ENCODE measurements at places on chromosomes 16 and 17.

GRCh38 chr17:68389041-68389440 is 68.3 kb downstream of the WIPI1 start:
- DNase-seq, result no peak

GRCh38 chr17:78127239-78127887 is 1.2 kb downstream of the TMC6 start:
- peak; percentile 69 for DNase-seq

DNA sequence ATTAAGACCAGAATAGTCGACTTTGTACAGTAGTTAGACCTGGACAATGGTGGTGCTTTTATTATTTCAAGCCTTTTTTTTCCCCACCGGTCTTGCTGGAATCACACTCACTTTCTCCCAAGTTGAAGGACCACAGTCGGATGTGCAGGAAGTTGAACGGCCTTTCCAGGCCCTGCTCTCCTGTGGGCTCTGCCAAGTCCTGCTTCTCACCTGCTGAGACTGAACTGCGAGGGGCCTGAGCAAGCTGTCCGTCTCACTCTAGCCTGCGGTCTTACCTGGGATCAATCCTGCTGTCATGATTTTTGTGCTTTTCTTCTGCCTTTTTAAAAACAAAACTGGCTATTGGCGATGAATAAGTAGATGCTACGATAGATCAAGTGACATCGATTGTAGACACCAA is 1.3 kb downstream of the TLCD3A start:
- no peak for DNase-seq

- no peak for DNase-seq
These were observed 389.5 kb downstream of the SLC39A11 start for GRCh38 chr17:72702998-72703397.

DNA sequence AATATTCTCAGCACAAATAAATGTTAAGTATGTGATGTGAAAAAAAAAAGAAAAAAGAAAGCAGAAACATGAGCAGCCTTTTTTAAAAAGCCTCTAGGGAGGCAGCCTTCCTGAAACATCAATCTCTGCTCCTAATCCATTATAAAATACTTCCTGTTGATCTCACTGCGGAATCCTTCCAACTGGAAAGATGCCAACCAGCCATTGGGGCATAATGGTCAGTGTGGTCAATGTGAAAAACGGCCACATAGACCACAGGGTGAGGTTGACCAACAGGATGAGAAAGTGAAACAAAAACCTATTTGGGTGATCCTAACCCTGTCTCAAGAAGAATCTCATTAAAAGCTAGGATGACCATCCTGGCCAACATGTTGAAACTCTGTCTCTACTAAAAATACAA is 26.1 kb upstream of the ABCA8 start:
- no peak for DNase-seq

DNA sequence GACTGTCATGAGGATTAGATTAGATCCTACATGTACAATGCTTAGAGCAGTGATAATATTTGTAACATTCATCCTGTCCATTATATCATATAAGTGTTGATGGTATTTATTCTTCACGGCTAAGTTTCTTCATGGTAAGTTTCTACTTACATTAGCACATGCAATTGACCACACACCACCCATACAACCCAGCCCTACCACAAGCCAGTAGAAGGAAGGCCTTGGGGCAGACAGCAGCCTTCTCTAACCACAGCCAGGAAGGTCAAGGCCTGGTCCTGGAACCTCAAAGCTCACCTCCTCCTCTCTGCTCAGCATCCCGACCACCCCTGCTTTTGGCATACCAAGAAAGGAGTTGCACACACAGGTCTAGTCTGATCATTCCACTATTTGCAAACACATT is 245.2 kb upstream of the SDK2 start:
- DNase-seq, result no peak

DNA sequence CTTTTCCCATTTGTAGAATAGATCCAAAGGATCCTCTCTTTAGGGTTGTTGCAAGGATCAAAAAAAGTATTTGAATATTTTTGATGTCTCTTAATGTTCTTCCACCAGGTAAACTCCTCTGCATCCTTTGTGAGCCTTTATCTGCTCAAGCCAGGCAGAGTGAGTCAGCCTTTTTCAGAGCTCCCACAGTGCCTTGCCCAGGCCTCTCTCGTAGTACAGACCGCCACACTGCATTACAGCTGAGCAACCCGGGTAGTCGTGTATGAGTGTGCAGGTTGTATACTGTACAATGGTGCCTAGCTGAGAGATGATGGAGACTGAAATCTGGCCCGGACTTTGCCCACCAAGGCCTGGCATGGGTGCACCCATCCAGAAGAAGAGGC is 20.9 kb downstream of the RHBDL3 start:
- DNase-seq, result no peak

DNA sequence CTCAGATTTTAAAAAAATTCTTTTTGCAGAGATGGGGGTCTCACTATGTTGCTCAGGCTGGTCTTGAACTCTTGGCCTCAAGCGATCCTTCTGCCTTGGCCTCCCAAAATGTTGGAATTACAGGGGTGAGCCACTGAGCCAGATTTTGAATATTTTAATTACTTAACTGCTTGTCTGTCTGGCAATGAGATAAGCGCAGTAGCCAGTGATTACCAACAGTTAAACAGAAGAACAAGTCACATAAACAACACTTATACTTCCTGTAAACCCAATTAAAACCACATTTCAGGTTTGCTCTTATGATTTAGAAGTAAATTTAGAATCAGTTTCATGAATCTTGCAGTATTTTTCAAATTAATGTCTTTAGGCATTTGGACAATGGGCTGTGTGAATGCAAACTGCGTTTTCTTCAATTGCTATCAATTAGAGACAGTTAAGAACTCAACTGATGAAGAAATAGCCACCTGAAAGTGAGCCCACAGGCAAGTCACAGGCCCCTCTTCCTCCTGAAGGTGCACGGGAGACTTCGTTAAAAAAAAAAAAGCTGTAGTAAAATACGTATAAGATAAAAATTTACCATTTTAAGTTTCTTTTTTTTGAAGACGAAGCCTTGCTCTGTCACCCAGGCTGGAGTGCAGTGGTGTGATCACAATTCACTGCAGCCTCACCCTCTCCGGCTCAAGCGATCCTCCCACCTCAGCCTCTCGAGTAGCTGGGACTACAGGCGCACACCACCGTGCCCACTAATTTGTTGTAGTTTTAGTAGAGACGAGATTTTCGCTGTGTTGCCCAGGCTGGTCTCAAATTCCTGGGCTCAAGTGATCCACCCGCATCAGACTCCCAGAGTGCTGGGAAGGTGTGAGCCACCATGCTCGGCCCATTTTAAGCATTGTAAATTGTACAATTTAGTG is 73.0 kb downstream of the PITPNC1 start:
- no peak for DNase-seq

DNA sequence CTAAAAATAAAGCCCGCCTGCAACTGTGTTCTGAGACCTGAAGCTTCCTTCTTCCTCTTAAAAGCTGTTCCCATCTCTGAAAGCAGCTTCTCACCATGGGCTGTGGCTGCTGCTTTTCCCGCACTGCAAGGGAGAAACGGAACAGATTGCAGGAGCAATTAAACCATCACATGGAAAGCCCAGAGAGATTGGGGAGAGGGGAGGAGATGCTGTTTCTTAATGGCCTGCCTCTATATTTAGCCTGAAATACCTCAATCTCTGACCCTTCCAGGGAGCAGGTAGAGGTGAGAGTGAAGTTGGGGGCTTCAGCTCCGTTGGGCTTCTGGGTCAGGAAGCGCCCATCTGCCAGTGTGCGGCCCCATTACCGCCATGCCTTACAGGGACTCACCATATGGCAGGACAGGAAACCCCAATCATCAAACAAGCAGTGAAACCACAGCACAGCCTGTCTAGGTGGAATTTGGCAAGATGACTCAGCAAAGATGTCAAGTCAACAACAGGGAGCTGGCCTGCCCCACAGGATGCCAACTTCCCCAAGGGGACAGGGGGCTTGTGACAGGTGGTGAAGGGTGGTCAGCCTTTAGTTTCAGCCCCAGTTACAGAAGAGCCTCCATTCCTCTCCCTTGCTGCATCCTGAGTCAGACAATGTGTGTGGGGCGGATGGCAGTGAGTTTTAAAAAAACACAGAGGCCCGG is 286.6 kb upstream of the CCL2 start:
- DNase-seq, result no peak

- DNase-seq, result no peak
These were observed 82.9 kb upstream of the RCVRN start for GRCh38 chr17:9987779-9988585.

GRCh38 chr16:85605051-85605911 is 7.8 kb upstream of the GSE1 start:
- DNase-seq, result no peak

DNA sequence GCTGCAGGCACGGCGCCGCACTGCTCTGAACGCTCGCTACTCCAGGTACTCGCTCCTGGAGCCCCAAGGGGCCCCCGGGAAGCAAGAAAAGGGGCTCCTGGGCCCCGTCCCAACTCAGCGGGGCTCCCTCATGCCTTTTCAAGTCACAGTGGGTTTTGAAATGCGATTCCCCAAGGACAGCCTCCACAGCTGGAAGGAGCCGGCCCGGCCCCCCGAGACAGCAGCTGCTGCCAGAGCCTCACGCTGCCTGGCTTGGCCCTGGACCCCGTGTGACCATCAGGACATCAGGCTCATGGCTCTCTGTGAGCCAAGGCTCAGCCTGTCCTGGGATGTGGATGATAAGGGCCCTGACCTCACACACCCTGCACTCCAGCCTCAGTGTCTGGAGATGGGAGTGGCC is 80.6 kb downstream of the LMF1 start:
- DNase-seq, result no peak

- peak; percentile 89 for DNase-seq
These were observed at the start of gene DNAJC7 for GRCh38 chr17:42016941-42017865. DNAJC7 (minus strand) TSS chr17:42017439; CDS start chr17:42017416, 23 bp downstream.

DNA sequence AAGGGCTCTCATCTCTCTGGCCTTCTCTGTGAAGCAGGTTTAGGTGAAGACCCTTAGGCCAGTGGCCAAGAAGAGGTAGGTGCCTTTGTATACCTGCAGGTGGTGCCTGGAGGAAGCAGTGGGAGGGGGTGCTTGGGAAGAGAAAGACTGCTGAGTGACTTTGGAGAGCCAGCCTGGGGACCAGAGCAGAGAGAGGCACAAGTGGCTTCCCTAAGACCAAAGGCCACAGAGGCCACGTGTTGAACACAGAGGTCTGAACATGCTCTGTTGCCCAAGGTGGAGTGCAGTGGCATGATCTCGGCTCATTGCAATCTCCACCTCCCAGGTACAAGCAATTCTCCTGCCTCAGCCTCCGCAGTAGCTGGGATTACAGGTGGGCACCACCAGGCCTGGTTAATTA is 103.5 kb downstream of the CPPED1 start:
- DNase-seq, result no peak

DNA sequence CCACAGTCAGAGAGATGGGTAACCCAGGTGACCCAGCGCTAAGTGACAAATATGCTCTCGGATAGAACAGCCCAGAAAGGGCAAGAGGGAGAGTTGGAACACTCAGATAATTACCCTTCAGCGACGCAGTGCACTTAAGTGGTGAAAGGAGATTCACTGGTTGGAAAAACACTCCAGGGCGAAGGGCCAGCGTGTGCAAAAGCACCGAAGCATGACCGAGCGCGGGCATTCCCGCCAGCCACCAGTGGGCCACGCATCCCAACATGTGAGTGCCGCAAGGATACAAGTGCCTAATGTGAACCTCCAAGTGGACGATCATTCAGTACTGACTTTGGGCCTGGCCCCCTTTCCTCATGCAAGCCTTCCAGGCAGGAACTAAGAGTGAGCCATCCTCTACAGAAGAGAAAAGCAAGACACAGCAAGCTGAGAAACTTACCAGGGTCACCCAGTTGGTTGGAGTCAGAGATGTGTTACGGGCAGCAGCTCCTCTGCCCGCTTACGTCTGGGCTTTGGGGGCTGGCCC is 258.4 kb downstream of the C16orf95 start:
- DNase-seq, result no peak

DNA sequence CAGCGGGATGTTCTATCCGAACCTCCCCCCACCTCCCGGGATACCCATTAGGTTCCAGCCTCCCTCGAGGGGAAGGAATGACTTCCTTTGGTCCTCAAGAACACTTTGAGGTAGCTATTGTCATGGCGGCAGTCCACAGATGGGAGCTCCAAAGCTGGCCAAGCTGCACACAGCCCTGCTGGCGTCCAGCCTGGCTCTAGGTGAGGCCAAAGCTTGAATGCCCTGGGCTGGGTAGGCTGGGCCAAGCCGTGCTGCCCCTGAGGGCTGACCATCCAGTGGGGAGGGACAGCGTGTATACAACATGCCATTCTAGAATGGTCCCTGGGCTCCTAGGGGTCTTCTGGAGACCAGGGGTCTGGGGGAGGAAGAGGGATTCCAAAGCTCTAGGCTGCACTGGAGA is 43.5 kb downstream of the PEMT start:
- DNase-seq, result no peak

DNA sequence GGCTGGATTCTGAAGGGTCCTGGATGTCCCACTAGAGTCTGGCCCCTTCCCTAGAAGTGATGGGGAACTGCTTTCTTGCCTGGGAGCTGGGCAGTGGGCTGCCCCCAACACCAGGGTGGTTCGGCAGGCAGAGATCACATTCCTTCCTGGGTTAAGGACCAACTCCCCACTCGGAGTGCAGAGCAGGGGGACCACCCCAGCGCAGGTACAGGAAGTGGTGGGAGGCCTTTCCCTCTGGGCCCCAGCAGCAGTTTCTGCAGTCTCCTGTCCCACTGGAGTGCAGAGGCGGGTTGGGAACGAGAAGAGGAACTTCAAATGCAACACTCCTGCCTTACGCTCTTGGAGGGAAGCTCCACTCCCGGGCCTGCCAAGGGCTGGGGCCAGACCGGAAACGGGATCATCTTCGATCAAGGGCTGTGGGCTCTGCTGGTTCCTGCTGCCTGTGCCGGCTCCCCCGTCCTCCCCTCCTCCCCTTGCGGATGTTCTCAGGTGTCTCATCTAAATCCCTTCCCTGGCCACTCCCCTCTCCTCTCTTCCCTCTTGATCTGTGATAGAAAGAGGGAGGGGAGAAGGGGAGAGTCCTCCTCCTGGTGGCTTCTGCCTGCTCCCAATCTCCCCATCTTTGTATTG is 9.0 kb upstream of the NGFR start:
- DNase-seq, result no peak

- DNase-seq, result peak; percentile 26
These were observed 238.8 kb downstream of the MRTFB start for GRCh38 chr16:14309906-14310305.

DNA sequence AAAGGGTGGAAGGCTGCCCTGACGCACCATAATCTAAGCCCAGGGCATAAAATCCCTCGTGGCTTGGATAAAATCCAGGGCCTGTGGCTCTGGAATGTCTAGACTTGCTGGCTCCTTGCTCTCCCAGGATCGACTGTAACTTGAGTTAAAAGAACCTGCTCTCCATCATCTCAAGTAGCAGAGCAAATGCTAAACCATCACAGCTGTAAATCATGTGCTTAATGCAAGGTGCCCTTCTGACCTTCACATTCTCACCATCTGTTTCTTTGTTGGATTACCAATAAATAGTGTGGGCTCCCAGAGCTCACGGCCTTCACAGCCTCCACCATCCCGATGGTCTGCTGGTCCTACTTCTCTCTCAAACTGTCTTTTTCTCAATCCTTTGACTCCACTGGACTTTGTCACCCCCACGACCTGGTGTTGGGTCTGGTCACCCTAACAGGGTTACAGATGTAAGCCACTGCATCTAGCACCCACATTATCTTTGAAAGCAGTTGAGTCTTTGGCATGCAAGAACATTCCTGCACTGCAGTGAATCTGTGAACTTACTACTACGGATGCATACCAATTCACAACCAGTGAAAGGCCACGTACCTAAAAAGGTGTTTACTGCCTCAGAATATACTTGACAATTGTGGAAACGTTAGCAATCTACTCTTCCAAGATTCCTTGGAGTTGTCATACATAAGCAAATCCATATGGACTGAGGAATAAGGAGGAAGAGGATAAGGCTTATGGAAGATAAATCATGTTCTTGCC is 15.3 kb downstream of the RSL1D1 start:
- no peak for DNase-seq
